ENCODE measurements at places on chromosomes 6 and 20.

GRCh38 chr6:17865243-17865642 lies 122.2 kb downstream of the KIF13A start:
- DNase-seq: no peak

DNA sequence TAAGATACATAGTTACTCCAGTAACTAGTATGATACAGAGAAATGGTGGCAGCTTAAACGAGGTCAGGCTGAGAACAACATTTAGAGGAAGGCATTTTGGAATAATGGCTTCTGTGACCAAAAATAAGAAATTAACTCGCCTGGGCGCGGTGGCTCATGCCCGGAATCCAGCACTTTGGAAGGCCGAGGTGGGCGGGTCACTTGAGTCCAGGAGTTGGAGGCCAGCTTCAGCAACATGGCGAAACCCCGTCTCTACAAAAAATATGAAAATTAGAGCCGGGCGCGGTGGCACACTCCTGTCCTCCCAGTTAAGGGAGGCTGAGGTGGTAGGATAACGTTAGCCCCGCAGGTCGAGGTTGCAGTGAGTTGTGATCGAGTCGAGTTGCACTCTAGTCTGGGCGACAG lies 1.8 kb downstream of the IGF2R start:
- DNase-seq: no peak

DNA sequence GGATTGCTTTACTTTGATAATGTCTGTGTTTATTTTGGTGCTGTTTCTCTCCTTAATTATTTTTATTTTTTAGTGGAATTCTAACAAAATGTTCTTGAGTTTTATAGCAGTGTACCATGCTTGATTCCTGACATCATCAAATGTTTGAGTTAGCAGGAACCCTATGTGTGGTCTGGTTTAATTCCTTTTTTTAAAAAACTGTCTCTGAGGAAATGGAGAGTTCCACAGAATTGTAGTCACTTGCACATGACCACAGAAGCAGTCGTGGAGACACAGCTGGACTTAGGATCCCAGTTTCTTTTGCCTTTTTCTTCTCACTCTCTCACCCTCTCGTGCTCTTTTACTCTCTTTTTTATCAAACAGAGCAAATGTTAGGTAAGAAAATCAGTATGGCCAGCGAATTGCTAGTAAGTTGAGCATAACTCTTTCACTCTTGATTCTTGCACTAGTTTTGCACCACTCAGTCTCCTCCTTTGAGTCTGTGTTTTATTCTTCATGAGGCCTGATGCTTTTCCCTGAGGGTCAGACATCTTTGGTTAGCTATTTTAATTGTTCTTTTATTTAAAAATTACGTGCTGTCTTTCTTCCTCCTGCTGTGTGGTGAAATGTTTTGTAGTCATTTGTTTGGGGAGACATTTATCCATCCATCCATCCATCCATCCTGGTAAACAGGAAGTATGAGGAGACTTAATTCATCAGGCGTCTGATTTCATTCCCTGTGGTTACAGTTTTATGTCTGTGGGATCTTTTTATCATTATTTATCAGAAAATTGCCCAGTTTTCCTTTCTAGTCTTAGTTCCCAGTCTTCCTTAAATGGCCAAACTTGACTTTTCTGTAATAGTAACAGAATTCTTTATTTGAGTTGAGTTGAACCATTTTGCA lies 83.0 kb downstream of the SCAF8 start:
- no peak for DNase-seq

GRCh38 chr20:10454151-10454750 lies 19.1 kb downstream of the SLX4IP start:
- no peak for DNase-seq

- no peak for DNase-seq
These were observed 690.6 kb downstream of the EPM2A start for GRCh38 chr6:145044641-145045246.

- DNase-seq: no peak
These were observed 17.6 kb downstream of the HDAC2 start for GRCh38 chr6:113953346-113953745.

DNA sequence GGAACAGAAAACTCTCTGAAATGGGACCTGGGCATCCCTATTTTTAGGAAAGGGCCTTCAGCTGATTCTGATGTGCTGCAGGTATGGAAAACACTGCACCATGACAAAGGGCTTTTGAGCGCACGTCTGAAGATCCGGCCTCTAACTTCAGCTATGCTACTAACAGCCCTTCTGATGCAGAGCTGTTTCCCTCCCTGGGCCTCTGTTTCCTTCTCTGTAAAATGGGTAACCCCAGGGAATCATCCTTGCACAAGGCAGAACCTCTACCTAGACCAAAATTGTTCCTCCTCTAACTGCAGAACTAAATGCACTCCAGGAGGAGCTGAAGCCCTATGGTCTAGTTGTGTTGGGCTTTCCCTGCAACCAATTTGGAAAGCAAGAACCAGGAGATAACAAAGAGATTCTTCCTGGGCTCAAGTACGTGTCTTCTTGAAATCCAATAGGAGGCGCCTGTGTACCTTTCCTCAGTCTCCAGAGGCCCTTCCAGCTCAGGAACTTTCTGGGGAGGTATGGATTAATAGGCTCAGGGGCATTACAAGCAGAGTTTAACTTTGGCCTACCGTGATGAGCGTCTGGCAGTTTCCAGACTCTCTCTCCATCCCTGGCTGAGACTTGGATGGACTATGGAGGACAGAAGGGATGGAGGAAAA lies 5.9 kb downstream of the GPX5 start:
- DNase-seq: no peak

DNA sequence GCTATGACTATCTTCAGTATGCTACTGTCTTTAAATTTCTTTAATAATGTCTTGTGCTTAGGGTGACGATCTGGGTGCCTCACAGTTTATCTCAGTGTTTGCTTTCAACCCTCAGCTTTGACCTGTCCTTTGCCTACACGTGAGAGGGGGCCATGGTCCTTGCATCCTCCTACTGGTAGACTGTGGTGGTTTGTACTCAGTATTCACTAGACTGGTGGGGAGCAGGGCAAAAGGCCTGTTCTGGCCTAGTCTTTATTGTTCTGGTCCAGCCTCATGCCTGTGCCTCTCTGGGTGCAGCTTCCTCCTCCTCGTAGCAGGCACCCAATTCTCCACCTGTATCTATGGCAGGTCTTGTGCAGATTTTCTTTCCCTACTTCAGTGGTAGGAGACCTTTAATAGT lies 354.9 kb downstream of the CD109 start:
- DNase-seq: no peak

GRCh38 chr6:55918639-55919038 lies 43.2 kb upstream of the BMP5 start:
- no peak for DNase-seq

GRCh38 chr20:2137552-2138201 lies 36.0 kb downstream of the STK35 start:
- no peak for DNase-seq

GRCh38 chr20:5448449-5449118 lies 131.8 kb upstream of the PROKR2 start:
- DNase-seq: no peak

DNA sequence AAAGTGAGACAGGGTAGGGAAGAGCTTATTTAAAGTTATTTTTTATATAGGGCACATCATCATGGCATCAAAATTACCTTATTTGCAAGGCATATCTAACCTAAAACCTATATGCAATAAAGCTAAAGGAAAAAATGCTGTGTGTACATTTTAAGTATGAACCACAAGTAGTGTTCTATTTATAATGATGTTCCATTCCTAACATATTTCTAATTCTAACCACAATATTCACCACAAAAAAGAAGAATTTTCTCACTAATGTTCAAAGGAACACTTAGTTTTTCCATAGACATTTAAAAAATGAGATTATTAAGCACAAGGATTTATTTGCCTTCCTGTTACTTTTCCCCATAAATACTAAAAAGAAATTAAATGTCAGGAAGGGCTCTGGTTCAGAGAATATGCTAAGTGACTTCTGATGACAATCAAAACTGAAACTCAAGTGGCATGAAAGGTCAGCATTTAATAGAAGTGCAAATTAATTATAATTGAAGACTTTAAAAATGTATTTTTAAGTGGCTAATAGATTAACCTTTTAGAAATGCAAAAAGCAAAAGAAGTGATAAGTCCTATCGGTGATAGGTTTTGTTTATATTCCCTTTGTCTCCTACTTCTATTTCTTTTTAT lies 25.1 kb downstream of the GPR63 start:
- no peak for DNase-seq

- DNase-seq: no peak
These were observed 433.8 kb upstream of the NOX3 start for GRCh38 chr6:155889410-155889809.
